Kidney (tissue), 22 donors: ENCODE measurements at places on chromosomes 3 and 15. TPM values are rescaled to one million over a fixed set of nuclear protein-coding genes. Genes with fewer than 3 reads are reported as not detected.

GRCh38 chr3:183506674-183507320 lies 48.7 kb downstream of the KLHL6 start:
- H3K4me1 ChIP-seq, result no peaks in the 10 kb centered on the region
- no peaks in the 10 kb centered on the region for H3K36me3 ChIP-seq
- no peak overlapping the region for H3K27ac ChIP-seq
- no peak for DNase-seq
- no peaks in the 10 kb centered on the region for H3K27me3 ChIP-seq

ITGB5 gene
- total RNA-seq, result 115 TPM

- no peak for DNase-seq
- no peak overlapping the region for H3K4me3 ChIP-seq
- H3K27me3 ChIP-seq, result no peaks in the 10 kb centered on the region
- H3K36me3 ChIP-seq, result no peaks in the 10 kb centered on the region
- H3K4me1 ChIP-seq, result no peaks in the 10 kb centered on the region
- H3K27ac ChIP-seq, result no peak overlapping the region
These were observed 23.2 kb upstream of the IQCF6 start for GRCh38 chr3:51802106-51802703.

ZNF662 gene
- 12.8 TPM for total RNA-seq

DNA sequence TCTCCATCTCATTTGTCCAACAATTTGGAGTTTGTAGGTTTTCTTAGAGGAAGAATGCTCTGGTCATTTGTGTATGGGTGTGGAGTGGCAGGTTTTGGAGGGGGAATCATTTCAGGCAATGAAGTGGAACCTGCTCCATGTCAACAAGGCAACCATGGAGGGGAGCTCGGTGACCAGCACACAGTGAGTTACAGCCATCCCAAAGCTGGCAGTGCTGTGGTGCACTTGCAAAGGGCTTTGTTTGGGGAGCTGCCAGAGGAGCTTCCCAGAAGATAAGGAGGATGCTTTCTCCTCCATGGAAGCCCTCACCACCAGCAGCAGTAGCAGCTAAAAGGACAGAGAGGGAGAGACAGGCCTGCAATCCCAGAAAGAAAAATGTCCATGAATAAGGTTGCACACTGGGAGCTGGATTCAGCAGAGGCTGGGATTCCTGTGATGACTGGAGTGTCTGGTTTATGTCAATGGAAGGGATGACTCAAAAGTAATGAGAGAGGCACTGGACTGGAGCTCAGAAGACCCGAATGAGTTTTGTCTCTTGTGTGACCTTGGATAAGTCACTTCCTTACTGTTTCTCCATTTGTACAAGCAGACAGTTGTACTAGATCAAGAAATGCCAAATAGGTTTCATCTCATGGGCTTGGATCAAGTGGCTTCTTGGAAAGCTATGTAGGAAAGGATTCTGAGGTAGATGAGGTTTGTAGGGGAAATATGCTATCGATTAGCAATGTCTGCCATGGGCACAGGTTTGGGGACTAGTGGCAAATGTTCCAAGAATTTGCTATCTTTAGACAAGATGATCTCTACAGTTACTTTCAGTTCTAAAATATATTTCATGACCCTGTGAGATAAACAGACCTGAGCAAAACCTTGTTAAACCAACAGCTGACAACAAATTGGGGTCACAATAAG lies 27.2 kb upstream of the UBE2Q2 start:
- no peaks in the 10 kb centered on the region for H3K4me1 ChIP-seq
- DNase-seq, result no peak
- no peak overlapping the region for H3K4me3 ChIP-seq
- no peaks in the 10 kb centered on the region for H3K36me3 ChIP-seq
- no peaks in the 10 kb centered on the region for H3K27me3 ChIP-seq
- no peak overlapping the region for H3K27ac ChIP-seq

GRCh38 chr3:120094776-120095225 lies 554 bp upstream of the GSK3B start:
- peaks cover 3% of the 10 kb centered on the region for H3K4me1 ChIP-seq
- DNase-seq, result peak; percentile 99
- peak overlapping the region; percentile 89 for H3K4me3 ChIP-seq
- H3K27me3 ChIP-seq, result no peaks in the 10 kb centered on the region

DNA sequence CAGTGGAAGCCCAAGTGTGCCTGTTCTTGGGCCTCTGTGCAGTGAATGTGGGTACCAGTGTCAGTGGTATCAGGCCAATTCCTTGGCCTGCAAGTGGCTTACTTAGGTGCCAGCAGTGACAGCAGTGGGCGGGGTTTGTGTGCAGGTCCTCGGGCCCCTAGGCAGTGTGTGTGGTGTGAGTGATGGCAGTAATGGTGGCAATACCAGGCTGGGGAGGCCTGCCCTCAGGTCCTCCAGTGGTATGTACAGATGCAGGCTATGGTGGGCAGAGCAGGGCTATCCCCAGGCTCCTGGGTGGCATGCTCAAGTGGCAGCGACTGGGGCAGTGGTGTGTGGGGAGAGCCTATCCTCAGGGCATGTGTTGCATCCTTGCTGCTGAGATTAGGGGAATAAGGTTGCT lies 379.7 kb downstream of the SQOR start:
- H3K4me1 ChIP-seq, result no peaks in the 10 kb centered on the region
- H3K27ac ChIP-seq, result no peak overlapping the region
- no peaks in the 10 kb centered on the region for H3K36me3 ChIP-seq
